Neural crest cell (in vitro differentiated cells): ENCODE measurements at places on chromosomes 5 and 9. TPM values are rescaled to one million over a fixed set of nuclear protein-coding genes. Genes with fewer than 3 reads are reported as not detected.

DNA sequence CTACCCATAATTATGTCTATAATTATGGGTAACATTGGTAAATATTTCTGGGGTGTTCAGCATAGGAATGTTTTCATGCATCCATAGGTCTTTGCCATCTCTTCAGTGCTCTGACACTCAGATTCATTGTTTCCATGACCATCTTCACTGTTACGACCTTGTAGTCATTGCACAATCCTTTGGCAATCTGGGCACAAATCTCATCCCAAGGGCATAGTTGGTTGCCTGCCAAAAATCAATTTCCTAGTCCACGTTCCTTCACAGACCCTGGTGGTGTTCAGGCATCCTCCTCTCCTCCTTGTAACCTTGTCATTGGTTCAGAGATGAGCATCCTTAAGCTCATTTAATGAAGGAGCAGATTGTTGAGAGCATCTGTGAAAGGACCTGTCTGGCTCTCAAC, 1400.7 kb downstream of the CDH12 start:
- DNase-seq, result no peak

DNA sequence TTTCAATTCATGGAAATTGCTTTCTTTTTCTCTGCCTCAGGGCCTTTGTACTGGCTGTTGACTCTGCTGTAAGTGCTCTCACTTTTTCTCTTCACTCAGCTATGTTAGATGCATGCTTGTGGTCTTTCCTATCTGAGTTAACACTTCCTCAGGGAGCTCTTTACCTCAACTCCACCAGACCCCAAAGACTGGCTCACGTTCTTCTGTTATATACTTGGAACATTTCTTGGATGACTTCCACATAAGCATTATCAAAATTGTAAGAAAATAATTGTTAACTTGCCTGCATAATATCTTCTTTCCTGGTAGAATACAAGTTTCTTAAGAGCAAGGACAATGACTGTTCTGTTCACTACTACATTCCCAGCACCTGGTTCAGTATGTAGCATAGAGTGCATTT, 455.9 kb downstream of the EBF1 start:
- DNase-seq, result no peak

DNA sequence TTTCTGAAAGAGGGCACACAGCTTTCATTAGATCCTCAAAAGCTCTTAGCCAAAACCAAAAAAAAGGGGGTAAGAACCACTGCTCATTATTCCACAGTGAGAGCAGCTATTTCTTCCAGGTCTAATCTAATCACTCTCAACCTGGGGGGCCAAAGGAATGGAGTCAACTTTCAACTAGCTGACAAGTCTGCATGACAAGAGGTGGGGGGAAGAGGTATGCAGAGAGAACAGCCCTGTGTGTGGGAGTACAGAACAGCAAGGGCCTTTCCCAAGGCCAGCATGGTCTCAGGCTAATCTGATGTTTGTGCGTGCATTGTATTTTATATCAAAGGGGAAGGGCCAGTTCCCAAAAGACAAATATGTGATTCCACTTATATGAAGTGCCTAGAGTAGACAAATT, 36.9 kb upstream of the PIP5K1B start:
- DNase-seq, result no peak

DNA sequence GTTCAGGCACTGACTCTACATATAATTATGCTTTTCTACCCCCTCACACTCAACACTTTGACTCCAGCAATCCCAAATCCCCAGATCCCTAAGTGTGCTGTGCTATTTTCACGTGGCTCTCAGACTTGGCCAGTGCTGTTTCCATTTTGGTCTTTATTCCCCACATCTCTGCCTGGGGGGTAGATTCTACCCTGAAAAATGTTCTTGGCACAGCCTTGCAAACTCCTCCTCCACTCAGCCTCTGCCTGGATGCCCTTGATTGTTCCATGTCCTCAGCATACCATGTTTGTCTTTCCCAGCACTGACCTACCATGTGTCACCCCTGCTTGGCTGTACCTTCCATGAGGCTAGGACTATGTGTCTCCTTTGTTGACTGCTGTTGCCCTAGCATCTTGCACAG, 43.0 kb downstream of the FXN start:
- no peak for DNase-seq

GRIA1 gene
- total RNA-seq, result 1.2 and 1.6 TPM in 2 replicates
